ENCODE measurements at places on chromosomes 7 and 10.

GRCh38 chr10:79444199-79445119 lies 965 bp downstream of the ZCCHC24 start:
- no peak for DNase-seq

GRCh38 chr10:31526681-31527080 lies 207.7 kb downstream of the ZEB1 start:
- no peak for DNase-seq

DNA sequence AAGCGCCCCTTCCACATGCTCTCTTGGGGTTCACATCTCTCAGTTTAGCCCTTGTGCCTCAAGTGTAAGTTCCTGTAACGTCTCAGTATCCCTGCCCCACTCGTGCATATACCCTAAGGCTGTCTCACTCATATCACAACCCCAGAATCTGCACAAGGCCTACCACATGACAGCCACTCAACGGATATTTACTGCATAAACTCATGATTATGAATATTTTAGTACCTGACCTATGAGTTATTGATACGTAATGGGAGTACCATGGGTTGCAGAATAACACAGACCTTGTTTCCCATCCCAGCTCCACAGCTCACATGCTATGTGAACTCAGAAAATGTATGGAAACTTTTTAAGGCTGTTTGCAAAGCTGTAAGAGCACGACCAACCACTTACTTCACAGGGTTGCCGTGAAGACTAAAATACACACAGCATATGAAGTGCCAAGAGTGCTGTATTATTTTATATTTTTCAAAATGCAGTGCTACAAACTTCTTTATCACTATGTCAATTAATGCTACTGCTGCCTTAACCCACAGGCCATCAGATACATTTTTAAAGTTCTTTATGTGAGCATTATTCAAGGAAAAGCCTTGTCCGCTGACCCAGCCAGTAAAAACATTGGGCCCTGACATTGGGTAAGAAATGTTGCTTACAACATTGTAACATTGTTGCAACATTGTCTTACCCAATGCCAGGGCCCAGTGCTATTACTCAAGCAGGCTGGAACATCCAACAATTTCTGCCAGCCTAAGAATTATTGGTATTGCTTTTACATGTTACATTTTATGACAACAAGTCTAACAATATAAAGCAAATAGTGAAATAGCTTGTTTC lies 97.2 kb downstream of the JAZF1 start:
- DNase-seq = no peak

DNA sequence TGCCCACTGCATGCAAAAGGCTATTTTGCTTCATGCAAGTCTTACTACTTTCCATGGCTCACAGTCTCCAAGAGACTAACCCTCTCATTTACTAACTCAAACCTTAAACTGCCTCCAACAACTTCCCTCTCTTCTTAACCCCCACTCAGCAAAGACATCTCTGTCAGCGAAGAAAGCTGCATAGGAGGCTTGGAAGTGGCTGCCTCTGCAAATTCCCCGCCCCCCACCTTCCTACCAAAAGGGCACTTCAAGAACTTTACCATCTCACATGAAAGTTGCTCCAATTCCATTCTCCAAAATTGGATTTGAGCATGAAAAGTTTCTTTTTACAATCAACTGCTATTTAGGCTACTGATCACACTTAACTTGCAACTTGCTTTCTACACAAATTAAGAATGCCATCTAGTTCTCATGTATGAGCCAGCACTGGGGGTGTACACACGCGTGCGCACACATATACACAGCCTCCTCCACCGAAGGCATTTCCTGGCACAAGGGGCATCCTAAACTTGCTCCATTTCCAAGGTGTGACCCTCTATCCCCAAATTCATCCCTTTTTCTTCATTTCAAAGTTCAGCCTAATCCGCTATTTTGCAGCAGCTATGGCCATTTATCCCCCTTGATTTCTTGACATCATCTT lies 1.8 kb downstream of the CCDC6 start:
- DNase-seq = no peak

DNA sequence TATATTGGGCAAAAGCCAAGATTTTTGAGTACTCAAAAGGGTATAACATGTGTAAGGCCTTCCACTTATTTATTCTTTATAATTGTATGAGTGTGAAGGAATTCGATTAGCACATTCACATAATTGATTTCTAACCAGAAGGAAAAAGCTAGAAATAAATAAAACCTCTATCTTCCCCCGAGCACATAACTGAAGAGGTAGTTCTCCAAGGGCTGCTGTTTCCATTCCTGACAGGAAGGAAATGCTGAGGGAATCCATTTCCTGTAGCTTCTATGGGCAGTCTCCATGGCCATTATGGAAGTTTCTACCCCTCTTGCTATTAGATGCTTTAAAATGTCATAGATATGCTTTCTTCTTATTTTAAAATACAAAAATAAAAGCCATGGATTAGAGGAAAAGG lies 70.5 kb upstream of the ABCB5 start:
- DNase-seq = no peak

GRCh38 chr10:28730031-28730778 lies 52.9 kb downstream of the BAMBI start:
- DNase-seq = no peak

DNA sequence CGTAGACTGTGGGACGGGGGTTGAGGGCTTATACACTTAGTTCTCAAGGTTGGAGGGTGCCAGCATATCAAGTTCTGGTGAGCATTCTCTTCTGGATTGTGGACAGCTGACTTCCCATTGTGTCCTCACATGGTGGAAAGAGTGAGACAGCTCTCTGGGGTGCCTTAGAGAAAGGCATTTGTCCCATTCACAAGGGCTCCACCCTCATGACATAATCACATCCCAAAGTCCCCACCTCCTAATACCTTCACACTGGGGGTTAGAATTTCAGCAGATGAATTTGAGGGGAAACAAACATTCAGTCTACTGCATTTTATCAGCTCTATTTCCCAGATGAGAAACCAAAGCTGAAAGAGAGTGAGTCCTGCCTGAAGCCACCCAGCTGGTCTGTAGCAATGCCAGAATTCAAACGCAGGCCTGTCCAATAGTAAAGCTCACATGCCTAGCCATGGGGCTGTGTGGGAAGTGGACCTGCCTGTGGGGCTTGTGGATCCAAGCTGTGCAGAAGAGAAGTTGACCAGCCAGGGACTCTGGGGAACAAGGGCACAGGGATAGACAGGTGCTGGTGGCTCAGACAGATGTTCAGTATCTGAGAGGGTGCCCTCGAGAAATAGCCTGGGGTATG lies 34.9 kb upstream of the LOXL4 start:
- DNase-seq = no peak

- DNase-seq = no peak
Measured at GRCh38 chr7:39265641-39266591, 288.2 kb downstream of the POU6F2 start.

- DNase-seq = no peak
Measured at GRCh38 chr7:54995610-54996363, 23.0 kb upstream of the EGFR start.

GRCh38 chr7:143393267-143394041 lies 12.3 kb downstream of the ZYX start:
- DNase-seq = no peak

GRCh38 chr10:100812978-100813377 lies 67.6 kb downstream of the PAX2 start:
- no peak for DNase-seq

DNA sequence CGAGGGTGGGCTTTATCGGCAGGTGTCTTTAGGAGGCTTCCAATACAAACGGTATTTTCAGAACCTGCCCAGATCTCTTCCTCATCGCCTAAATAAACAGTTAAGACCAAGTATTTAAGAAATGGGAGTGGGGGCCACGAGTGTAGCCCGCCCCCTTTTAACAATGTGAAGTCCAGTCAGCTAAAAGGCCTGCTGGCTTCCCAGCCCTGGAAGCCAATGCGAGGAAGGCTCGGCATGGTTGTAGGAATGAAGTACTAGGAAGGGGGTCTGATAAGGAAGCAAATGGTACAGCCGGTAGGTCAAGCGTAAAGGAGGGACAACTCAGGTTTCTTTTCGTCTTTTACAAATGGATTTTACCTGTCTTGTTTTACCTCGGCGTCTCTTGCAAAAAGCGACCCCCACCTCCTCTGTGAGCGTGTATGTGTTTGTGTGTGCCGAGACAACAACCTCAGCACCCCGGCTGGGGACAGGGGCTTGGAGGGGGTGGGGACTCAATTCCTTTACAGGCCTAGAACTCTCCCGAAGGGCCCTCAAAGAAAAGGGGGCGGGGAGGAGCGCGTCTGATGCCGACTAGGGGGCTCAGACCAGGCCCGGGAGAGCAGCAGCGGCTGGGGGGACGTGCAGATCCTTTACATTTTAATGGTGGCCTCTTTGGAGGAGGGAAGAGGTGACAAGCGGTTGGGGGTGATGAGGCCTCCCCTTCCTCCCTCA lies 147.6 kb downstream of the GPR85 start:
- DNase-seq = no peak

DNA sequence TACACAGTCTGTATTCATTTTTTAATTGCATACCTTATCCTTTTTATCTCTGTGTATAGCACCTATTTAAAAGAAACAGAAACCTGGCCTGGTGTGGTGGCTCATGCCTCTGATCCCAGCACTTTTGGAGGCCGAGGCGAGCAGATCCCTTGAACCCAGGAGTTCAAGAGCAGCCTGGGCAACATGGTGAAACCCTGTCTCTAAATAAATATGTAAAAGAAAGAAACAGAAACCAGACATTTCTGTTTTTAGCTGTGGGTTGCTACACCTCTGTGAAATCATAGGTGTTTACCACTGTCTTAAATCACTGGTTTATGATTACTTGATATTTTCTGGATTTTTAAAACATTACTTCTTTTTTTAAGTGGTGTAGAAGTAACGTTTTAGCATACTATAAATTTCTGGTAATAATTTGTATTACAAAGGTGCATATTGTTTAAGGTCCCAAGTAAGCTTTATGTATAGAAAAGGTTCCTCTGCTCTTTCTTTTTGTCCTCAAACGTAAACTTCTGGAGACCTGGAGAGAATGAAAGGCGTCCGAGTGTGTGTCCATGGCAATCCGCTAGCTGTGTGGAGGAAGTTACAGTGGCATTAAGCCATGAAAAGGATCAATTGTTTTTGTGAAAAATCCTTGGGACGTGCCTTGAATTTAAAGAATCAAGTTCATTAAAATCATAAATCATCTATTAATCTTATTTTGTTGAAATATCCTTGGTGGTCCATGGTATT lies 41.1 kb downstream of the PTPRZ1 start:
- no peak for DNase-seq

DNA sequence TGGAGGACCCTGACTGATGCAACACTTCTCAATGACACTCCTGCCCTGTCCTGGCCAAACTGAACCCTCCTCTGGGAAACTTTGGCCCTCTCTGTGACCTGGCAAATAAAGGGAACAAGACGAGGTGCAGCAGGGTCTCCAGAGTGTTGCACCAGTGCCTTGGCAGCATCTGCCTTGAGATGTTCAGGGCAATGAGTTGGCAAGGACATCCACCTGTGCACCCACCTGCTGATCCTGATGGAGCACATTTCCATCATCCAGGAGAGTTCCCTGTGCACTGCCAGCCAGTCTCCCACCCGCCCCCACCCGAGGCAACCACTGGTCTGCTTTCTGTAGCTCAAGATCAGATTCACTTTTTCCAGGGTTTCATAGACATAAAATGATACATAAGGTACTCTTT lies 407.4 kb downstream of the GRID1 start:
- DNase-seq = no peak

- no peak for DNase-seq
Measured at GRCh38 chr10:132306343-132306685, 1.4 kb downstream of the STK32C start.

GRCh38 chr7:129751916-129752315 lies 140.4 kb downstream of the NRF1 start:
- DNase-seq = no peak

DNA sequence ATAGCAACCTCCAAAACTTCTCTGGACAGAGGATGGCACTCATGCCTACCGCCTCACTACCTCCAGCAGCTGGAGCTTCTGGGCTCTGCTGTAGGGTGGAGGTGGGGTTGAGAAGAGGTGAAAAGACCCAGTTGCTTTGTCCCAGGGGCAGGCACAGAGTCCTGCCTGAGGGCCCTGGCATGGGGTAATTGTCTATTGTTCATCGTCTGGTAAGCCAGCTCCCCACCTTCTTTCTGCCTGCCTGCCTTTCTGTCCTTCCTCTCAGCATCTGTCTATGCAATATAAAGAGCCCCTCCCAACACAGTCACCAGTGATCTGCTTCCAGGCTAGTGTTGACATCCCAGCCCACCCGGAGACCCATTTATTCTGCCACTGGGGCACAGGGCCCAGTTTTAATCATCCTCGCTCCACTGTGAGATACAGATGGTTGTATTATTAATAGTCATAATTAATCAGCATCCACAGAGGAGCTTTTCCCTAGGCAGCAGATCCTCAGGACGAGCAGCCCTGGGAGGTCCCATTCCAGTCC lies 39.0 kb downstream of the ZMIZ1 start:
- DNase-seq = no peak

DNA sequence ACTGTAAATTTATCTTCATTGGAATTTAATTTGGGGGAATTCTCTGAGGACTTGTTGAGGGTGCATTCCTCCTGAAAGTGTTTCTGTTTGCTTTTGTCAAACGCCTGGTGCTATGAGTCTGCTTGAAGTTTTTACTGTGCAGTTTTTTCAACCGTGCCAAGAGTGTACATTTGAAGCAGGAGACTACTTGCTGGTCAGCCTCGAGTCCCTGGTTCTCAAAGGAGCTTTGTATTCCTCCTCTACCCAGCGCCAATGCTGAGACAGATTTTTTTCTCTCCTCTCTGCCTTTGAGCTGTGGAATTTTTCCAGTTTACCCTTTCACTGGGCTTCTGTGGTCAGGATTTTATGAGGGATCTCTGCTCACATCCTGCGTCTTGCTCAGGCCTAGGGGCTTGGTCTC lies 62.1 kb downstream of the NPY start:
- no peak for DNase-seq

- DNase-seq = no peak
Measured at GRCh38 chr7:141875453-141875852, 34.2 kb upstream of the PRSS37 start.

DNA sequence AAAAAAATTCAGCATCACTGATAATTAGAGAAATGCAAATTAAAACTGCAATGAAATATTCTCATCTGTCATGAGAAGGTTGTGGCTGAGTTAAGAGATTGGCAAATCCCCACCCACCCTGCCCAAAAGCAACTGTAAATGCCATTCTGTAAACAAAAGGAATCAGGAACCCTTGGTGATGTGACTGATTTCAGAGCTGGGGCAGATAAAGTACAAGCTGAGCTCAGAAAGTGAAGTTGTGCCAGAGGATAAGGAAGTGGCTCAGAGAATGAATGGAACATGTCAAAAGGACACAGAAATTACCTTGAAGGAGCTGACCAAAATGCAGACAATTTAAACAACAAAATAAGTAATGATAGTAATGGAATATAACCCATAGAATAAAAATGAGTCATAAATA lies 32.7 kb upstream of the ARMS2 start:
- DNase-seq = no peak

GRCh38 chr10:74058658-74059057 lies 60.7 kb downstream of the VCL start:
- DNase-seq = no peak

- DNase-seq = no peak
Measured at GRCh38 chr10:80429521-80429973, 21.2 kb downstream of the PRXL2A start.

GRCh38 chr10:53569455-53569854 lies 796.9 kb upstream of the MBL2 start:
- no peak for DNase-seq
